ENCODE measurements at places on chromosomes 2 and 18.
A peak's percentile ranks its signal among the peaks of the same experiment; 100 is the strongest.

GRCh38 chr2:46676198-46676597, 196.8 kb downstream of the TMEM247 start:
- no peak for DNase-seq

DNA sequence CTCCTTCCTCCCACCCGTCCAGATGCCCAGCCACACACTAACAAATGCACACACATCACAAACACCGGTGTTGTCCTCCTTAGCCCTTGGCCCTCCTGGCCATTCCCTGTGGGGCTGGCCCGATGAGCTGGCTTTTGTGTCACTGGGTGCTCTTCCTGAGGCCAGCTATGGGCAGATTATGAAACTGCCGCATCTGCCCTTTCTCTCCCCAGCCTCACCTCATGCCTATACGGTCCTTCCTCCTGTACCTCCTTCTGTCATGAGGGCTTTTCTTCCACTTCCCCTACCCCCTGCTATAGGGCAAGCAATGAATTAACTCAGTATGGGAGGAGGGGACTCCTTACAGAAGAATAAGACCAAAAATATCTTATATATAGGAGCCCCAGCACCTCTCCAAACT, 10.3 kb upstream of the INO80C start:
- DNase-seq, result no peak

- no peak for DNase-seq
Observed at GRCh38 chr2:126793885-126794613, 104.6 kb upstream of the TEX51 start.

DNA sequence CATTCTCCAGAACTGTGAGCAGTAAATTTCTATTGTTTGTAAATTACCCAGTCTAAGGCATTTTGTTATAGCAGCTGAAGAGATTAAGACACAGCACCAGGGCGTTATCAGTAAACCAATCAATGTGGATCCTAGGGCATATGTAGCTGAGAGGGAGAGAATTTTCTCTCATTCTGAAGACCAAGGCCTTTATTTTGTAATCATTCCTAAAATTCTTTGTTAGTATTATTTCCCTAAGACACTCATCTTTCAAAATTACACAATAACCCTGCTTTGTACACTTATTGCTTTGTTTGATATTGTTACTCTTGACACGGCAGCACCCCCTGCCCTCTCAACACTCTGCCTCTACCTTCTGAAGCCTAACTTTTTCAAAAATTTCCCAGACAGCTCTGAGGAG, 419.1 kb downstream of the SLC4A3 start:
- no peak for DNase-seq

DNA sequence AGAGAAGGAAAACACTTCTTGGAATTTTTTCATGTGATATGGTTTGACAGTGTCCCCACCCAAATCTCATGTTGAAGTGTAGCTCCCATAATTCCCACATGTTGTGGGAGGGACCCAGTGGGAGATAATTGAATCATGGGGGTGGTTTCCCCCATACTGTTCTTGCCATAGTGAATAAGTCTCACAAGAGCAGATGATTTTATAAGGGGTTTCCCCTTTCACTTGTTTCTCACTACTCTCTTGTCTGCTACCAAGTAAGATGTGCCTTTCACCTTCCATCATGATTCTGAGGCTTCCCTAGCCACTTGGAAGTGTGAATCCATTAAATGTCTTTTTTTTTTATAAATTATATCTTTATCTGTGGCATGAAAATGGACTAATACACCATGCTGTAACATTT, 250.7 kb downstream of the LPIN1 start:
- no peak for DNase-seq

DNA sequence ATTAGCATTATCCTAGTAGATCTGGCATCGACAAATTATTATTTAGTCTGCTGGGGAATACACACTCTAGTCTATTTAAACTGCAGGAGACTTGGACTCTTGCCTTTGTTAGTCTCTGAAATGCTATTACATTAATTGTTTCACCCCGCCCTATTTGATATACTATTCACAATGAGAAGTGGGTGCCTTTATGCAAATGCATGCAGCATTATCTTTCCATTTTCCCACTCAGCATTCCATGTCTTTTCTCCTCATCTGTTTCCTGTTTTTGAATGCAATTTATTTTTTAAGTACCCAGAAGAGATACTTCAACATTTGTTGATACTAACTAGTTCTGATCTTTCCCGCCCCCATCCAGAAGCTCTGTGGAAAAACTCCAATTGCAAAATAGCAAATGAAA, 395.3 kb upstream of the NXPH2 start:
- no peak for DNase-seq

- no peak for DNase-seq
Observed at GRCh38 chr2:232228971-232229894, 149.3 kb upstream of the ALPP start.

DNA sequence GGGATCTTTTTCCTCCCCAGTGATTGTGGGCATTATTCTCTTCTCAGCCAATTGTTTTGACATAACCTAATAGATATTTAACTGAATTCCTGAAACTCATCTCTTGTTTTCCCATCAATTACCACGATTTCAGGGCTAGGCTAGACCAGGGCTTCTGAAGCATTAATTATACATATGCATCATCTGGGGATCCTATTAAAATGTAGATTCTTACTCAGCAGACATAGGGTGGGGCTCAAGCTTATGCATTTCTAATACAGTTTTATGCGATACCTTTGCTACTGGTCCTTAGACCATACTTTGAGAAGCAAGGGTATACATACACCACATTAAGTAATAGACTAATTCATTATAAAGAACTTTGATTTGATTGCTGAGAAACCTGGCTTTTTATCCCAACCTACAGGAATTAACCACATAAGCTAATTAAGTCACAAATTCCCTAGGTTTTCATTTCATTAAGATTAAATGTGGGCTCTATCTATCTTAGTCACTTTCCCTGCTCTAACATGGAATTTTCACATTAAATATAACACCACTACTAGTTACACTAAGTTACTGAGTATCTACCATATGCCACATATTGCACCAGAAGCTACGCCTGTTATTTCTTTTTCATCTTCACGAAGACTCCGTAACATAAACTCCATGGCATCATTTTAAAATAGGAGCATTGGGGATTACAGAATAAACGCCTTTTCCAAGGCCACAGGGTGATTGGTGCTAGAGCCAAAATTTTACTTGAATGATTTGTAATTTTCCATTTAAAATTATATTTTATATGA, 417.5 kb downstream of the DPP10 start:
- no peak for DNase-seq

- no peak for DNase-seq
Observed at GRCh38 chr2:218023636-218024035, 20.8 kb upstream of the TNS1 start.

- DNase-seq, result peak; percentile 64
Observed at GRCh38 chr2:27441958-27442919, at the start of gene KRTCAP3. Gene KRTCAP3 (plus strand): TSS chr2:27442381. CDS start chr2:27442413, 32 bp downstream.

DNA sequence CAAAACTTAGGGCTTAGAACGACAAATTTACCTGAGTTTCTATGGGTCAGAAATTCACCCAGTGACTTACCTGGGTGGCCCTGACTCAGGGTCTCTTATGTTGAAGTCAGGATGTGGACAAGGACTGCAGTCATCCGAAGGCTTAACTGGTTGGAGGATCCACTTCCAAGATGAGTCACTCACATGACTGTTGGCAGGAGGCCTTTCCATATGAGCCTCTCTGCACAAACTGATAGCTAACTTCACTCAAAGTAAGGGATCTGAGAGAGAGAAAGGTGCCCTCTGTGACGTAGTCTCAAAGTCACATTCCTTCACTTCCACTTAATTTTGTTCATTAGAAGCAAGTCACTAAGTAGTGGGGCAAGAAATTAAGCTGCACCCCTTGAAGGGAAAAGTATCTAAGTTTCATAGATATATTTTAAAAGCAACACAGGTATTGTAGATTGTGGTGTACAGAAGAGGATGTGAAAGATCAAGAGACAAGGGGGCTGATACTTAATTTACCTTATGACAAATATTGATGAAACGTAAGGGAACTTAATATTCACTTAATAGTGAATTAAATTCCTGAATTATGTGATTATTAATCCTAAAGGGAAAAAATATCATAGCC, 48.4 kb downstream of the TANK start:
- no peak for DNase-seq

GRCh38 chr2:229378386-229378785, 107.3 kb upstream of the PID1 start:
- DNase-seq, result no peak

DNA sequence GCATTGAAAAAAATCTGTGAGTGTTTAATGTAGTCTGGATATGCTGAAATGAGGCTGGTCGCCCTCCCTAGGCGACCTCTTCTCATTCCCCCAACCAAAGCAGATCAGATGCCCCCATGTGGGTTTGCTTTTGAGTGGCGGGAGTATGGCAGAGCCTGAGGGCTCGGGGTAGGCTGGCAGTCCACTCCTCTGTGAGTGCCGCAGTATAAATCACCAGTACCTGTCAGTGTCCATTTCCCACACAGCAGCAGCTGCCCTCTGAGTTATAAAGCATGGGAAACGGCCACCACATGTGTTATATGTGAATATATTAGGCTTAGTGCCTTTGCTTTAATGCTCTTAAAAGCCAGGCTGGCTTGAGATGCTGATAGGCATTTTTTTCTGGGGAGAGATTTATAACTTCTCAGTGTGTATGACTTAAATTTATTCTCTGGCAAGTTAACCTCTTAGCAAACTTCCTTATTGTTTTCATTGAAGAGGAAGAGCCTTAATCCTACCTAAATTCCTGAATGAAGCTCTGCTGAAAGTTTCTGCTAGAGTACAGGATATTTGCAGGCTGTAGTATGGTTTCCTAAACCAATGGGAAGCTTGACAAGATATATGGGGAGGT, 3.8 kb downstream of the DCC start:
- no peak for DNase-seq

GRCh38 chr2:215602997-215603396, 167.1 kb upstream of the FN1 start:
- DNase-seq, result no peak

DNA sequence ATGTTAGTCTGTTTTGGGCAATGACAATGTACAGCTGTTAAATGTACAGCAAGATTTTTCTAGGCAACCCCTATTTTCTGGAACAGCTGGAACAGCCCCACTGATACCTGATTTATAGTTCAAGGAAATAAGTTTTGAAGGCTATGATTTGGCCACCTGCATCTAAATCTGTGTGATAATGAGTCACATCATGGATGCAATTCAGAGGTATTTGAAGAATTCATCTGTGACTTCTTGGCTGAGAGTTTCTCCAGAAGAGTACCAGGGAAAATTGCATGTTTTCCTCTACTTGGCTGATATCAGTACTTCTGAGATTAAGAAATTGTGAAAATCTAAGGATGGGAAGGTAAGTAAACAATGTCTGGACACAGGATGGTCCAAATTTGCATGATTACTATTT, 40.7 kb upstream of the NT5C1B start:
- DNase-seq, result no peak

DNA sequence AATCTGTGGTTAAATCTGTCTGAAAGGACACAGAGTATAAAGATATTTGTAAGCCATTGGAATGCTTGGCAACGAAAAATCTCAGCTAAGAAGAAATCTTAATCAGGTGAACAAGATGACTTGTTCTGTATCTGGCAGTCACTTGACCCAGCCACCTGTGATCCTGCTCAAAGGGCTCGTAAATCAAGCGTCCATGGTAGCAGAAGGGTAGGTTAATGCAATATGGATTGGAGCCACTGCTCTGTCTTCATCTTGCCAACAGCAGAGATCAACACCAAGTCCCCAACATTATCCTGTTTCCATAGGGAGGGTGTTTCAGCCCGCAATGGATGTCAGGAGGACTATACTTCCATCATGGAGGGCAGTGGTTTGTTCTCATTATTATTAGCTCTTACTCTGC, 378.4 kb downstream of the CDH7 start:
- no peak for DNase-seq

DNA sequence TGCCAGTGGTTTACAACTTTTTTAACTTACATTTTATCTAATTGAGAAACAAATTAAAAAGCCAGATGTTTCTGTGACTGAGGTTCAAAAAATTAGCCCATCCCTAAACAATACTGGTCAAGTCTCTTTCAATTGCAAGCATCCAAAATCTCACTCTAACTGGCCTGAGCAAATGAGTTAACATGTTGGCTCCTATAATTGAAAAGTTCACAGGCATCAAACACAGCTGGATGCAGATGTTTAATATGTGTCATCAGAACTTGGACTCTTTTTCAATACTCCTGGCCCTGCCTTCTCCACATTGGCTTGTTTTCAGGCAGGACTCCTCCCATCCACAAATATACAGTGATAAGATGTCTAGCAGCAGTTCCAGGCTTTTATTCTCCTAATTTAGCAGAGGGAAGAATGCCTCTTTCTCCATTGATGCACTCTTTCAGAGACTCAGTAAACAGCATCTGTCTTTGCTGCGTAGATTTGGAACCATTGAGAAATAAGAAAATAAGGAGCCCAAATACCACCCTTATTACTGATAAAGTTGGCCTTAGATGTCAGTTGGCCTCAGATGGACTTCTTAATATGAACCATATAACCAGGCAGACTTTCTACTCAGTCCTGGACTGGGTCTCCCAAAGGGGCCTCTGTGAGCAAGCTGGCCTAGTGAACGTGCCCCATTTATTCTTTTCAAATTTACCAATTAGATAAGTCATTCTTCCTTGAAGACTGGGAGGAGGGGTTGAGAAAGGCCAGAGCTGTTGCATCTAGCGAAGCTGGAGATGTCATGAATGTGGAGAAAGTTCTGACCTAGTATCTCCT, 30.4 kb upstream of the FN1 start:
- no peak for DNase-seq

DNA sequence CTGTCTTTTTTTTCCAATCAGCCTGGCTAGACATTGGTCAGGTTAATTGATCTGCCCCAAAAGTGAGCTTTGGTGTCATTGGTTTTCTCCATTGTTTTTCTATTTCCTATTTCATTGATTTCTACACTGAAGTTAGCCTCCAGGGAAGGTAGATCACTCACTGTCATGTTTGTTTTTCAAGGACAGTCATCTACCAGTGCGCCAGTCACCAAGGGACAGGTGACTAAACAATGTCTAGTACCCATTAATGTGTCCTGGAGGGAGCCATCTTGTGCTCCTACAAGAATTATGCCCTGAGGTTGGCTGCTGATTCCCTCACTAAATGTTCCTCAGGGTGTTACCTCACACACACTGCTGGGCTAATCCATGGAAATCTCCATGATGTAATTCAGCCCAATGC, 17.6 kb upstream of the USP40 start:
- no peak for DNase-seq

GRCh38 chr2:15568874-15569273, 7.7 kb upstream of the NBAS start:
- DNase-seq, result no peak

- no peak for DNase-seq
Observed at GRCh38 chr2:237571551-237571950, 5.2 kb downstream of the PRLH start.

- DNase-seq, result no peak
Observed at GRCh38 chr2:109440499-109441156, 173.1 kb downstream of the SEPTIN10 start.

- no peak for DNase-seq
Observed at GRCh38 chr2:109387221-109387735, 226.5 kb downstream of the SEPTIN10 start.

DNA sequence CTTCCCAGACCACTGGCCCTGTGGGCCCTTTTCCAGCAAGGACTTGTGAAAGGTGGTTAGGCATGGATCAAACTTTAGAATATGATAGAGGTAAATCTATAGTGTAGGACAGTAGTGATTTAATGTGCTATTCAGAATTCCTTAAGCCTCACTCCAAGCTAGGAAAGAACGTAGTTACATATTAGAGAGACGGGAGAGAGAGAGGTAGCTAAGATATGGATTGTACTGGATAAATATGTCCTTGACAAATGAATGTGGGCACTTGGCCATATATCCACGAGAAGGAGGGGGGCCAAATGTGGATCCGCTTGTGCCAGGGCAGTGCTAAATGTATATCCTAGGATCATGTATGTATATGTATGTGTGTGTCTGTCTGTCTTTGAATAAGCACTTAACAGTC, 6.5 kb downstream of the KCNJ3 start:
- DNase-seq, result no peak

- no peak for DNase-seq
Observed at GRCh38 chr2:206920951-206921350, 18.4 kb upstream of the CPO start.
